Fibroblast of lung (primary cell): ENCODE measurements at places on chromosomes 1 and 21. TPM values are rescaled to one million over a fixed set of nuclear protein-coding genes. Genes with fewer than 3 reads are reported as not detected.

Gene PERM1
- 0.17 TPM in 1 of 2 replicates, not detected in the other for total RNA-seq

GRCh38 chr1:245462161-245462560 is 307.4 kb downstream of the KIF26B start:
- no peaks in the 10 kb centered on the region for H3K4me1 ChIP-seq
- no peak overlapping the region for H3K4me3 ChIP-seq
- H3K36me3 ChIP-seq, result no peaks in the 10 kb centered on the region
- H3K27ac ChIP-seq, result no peak overlapping the region

GRCh38 chr1:229268505-229268904 is 2.4 kb upstream of the RAB4A start:
- peaks cover 5% of the 10 kb centered on the region for H3K4me1 ChIP-seq
- no peak for DNase-seq
- H3K27me3 ChIP-seq, result no peaks in the 10 kb centered on the region
- H3K36me3 ChIP-seq, result no peaks in the 10 kb centered on the region

GRCh38 chr1:22878626-22879025 is 94.0 kb downstream of the LACTBL1 start:
- H3K27ac ChIP-seq, result no peak overlapping the region
- H3K36me3 ChIP-seq, result no peaks in the 10 kb centered on the region
- no peak overlapping the region for H3K4me3 ChIP-seq
- H3K4me1 ChIP-seq, result no peaks in the 10 kb centered on the region
- H3K27me3 ChIP-seq, result no peaks in the 10 kb centered on the region

- H3K27me3 ChIP-seq, result no peaks in the 10 kb centered on the region
- no peaks in the 10 kb centered on the region for H3K36me3 ChIP-seq
- peak overlapping the region; percentile 59 for H3K4me3 ChIP-seq
- peaks cover 17% of the 10 kb centered on the region for H3K4me1 ChIP-seq
- peak overlapping the region; percentile 61 for H3K27ac ChIP-seq
These were observed 1.9 kb downstream of the DHRS3 start for GRCh38 chr1:12615865-12616708.

DNA sequence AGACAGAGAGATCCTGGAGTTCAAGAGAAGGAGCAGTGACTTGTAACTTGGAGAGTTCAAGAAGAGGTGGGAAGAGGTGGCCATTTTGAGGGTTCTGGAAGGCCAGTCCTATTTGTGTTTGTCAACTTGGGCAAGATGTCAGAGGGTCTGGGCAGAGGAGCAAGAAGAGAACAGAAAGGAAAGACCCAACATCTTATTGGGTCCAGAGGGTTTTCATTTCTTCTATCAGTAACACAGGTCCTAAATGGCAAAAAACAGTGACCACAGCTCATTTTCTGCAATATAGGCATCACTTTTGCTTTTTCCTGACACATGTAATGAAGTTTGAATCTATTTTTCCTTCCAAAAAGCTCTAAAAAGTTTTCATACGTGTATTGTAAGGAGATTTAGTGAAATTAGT is 38.3 kb upstream of the MAP10 start:
- H3K4me1 ChIP-seq, result no peaks in the 10 kb centered on the region
- no peak for DNase-seq
- no peaks in the 10 kb centered on the region for H3K36me3 ChIP-seq

DNA sequence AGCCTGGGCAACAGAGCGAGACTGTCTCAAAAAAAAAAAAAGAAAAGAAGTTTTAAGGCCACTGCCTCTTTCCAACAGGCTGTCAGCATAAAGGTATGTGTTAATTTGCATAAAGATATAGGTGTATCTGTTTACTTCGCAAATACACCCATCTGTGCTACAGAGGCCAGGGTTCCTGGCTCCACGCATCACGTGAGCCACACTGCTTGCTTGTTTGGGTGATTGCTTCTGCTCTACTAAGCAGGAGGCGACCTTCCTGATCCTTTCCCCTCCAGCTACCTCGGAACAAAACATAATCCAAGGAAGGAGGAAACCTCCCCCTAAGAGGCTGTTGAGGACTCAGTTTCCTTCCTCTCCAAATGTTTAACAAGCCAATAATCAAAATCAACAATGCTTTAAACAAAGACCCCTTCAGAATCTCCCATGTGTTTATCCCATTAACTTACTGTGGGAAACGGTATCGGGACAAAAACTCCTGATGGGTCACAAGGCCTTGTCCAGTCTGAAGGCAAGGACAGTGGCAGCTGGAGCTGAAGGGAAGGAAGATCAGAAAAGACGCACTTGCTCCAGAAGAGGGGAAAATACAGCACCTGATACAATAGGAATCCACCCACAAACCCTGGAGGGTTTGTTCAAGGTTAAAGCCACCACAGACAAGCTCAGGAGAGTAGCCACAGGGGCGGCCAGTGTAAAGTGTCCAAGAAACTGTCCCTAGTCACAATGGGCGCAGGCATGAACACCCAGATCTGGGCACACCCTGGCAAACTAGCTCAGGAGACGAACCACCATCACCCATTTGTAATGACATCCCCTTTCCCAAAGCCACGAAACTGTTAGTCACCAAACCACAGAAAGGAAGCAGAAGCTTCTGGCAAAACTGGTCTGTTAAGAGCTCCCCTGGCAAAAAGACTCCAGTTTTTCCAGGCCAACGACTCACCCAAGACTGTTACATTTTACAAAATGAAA is 17.2 kb downstream of the CTNNBIP1 start:
- H3K27me3 ChIP-seq, result no peaks in the 10 kb centered on the region
- DNase-seq, result peak; percentile 69
- H3K36me3 ChIP-seq, result no peaks in the 10 kb centered on the region
- H3K4me1 ChIP-seq, result peaks cover 35% of the 10 kb centered on the region
- H3K4me3 ChIP-seq, result no peak overlapping the region

DNA sequence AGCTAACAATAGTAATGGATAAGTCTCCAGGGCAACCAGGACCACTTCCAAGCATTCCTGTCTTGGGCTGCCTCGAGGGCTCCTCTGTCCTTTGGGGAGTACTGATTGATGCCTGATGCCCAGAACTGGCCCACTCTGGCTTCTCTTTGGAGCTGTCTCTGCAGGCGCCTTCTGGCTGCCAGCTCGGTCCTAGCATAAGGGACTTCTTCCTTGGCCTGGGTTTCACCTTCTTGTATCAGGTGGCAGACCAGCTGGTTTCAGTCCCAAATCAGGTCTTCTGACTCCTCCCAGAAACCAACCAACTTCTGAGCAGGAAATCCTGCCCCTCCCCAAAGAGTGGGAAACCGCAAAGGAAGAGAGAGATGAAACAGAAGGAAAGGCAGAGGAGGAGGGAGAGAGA is 10.6 kb downstream of the G0S2 start:
- peaks cover 5% of the 10 kb centered on the region for H3K4me1 ChIP-seq
- no peaks in the 10 kb centered on the region for H3K36me3 ChIP-seq
- no peak overlapping the region for H3K27ac ChIP-seq
- no peak overlapping the region for H3K4me3 ChIP-seq
- H3K27me3 ChIP-seq, result no peaks in the 10 kb centered on the region

DNA sequence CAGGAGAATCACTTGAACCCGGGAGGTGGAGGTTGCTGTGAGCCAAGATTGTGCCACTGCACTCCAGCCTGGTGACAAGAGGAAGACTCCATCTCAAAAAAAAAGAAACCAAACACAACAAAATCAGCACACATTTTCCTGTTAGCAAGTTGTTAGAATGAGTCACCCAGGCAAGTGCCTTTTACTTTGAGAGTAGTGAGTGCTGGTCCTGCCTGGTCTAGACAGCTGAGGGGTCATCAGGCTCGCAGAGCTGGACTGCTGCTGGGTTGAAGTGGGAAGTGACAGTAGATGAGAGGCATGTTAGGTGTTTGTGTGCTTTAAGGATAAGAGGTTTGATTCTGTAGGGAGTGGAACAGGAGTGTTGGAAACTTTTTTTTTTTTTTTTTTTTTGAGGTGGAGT is 31.9 kb downstream of the GNPAT start:
- H3K36me3 ChIP-seq, result peaks cover 3% of the 10 kb centered on the region
- no peak overlapping the region for H3K27ac ChIP-seq
- H3K4me3 ChIP-seq, result no peak overlapping the region
- no peaks in the 10 kb centered on the region for H3K4me1 ChIP-seq
- DNase-seq, result no peak
